ENCODE measurements at places on chromosomes 1 and 21.

DNA sequence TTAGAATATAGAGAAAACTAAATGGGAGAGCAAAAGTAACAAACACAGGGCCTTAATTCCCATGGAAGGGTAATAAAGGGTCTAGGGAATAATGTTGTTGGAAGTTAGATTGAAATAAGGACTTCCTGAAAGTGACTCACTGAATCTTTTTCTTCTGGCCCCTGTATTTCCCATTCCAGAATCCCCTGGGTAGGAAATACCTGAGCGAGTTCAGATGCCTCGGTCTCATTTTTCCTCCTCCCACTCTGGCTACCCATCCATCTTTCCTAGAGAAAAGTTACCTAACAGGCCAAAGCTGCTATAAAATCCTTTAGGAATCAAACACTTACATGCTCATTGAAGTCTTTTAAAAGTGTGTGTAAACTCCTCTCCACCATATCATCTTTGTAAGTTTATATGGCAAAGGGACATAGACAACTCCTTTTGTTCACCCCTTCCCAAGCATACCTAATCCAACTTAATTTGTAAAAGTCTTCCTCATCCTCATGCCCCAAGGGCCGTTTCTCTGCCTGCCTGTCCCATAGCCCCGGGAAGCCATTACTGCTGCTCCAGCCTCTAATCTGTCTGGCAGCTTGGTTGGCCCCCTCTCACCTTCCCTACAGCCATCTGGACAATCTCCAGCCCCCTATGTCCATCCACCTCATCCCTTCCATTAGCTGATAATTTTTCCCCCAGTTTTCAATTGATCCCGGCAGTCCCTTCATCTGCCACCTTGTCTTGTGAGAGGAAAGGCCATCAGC, 3.3 kb upstream of the MEF2D start:
- DNase-seq, result no peak

DNA sequence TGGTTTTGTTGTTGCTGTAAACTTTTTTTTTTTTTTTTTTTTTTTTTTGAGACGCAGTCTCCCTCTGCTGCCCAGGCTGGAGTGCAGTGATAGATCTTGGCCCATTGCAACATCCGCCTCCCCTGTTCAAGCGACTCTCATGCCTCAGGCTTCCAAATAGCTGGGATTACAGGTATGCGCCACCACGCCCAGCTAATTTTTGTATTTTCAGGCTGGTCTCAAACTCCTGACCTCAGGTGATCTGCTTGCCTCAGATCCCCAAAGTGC, 78.9 kb upstream of the SLC45A1 start:
- peak; percentile 16 for DNase-seq

- no peak for DNase-seq
Measured at GRCh38 chr1:200970771-200971427, 52.6 kb downstream of the KIF21B start.

DNA sequence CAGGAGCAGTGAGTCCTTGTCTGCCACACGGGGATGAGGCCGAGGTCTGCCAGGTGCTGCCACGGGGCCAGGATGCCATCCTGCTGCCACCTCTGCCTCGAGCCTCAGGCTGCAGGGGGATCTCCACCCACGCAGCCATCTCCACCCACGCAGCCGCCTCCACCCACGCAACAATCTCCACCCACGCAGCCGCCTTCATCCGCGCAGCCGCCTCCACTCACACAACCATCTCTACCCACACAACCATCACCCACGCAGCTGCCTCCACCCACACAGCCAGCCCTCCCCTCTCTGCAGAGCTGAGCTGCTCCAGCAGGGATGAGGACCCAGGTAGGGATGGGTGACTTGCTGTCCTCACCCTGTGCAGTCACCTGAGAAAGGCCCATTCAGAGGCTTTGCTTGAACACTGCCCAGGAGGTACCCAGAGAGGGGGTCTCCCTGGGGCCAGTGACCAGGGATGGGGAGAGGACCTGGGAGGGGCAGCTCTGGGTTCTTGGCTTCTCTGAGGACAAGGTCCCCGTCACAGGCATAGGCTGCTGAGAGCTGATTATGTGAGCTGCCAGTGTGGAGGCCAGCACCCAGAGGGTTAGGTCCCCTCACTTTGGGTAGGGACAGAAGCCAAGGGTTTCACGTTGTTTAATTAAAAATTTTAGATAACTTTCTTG, 46.6 kb upstream of the TTC34 start:
- no peak for DNase-seq

DNA sequence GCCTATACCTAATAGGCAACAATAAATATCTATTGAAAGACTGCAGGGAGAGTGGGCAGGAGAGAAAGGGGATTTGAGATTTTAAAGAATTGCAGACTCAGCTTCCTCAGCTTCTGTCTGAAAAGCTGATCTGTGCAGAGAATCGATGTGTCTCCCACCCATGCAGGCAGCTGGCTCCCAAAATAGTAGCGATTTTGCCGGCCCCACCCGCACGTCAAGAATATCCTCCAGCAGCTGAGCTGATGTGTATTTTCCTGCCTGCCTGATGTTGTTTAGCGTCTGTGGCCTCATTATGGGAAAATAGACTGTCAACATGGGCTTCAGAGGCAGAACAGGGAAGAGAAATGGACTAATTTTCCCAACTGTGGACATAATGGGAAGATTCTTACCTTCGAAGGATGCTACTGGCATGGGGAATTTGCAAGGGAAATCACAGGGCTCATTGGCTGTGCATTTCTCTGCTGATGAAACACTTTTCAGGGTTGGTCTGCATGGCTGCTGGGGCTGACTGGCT, 699.8 kb downstream of the PTPRU start:
- no peak for DNase-seq

DNA sequence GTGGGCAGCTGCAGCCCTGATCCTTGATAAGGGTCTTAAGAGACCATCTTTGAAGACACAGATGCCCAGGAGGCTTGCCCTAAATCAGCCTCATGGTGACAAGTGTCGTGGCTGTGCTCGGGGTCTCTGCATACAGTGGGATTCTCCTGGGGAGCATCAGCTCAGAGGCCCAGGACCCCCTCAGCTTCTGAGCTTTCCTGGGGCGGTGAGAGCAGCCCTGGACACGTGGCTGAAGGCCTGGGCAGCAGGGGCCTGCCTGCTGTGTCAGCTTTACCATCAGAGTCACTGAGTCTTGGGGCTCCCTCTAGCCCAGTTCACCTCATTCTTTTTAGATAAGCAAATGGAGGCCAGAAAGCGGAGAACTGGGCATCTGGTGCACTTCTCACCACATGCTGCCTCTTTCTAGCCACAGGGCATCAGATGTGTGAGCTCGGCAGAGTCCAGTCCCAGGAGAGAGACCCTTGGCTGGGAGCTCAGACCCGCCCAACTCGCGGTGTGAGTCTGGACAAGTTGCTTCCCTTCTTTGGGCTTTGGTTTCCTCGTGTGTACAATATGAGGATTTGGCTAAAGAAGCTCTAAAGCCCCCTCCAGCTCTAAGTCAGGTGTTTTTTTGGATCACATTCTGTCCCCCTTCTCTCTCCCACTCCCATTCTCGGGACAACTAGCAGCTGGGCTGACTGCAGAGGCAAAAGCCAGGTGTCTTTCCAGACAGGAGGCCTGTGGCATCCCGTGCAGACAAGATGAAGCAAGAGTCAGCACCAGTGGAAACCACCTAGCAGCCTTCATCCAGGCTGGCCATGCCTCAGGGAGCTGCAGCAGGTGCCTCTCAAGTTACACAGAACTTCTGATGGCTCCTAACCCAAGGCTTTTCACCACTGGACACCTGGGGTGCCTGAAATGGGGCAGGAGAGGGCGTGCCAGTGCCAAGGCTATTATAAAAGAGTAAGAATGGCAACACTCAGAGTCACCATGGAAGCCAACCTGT, 119.1 kb downstream of the KCNN3 start:
- no peak for DNase-seq

GRCh38 chr21:42108554-42109340, 37.6 kb downstream of the UMODL1 start:
- no peak for DNase-seq

- peak; percentile 48 for DNase-seq
Measured at GRCh38 chr1:206556750-206557635, 49.7 kb downstream of the RASSF5 start.

- no peak for DNase-seq
Measured at GRCh38 chr1:56064705-56065104, 514.7 kb downstream of the PLPP3 start.

GRCh38 chr1:178034676-178035075, 59.2 kb upstream of the RASAL2 start:
- no peak for DNase-seq

GRCh38 chr1:97986041-97987005, 65.5 kb upstream of the DPYD start:
- no peak for DNase-seq

DNA sequence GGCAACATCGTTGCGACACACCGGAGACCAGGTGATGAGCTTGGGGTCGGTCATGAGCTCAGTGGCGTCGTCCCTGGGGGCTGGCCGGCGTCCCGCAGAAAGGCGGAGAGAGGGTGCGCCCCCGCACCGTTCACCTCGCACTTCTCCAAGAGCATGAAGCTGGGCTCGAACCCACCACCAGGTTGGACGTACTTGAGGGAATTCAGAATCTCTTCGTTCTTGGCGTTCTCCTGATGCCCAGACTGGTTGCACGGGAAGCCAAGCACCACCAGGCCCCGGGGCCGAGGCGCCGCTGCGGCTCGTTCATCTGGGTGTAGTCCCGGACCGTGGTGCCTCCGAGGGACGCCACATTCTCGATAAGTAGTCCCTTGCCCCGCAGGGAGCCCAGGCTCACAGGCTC, 176.6 kb upstream of the ADAMTS5 start:
- no peak for DNase-seq

DNA sequence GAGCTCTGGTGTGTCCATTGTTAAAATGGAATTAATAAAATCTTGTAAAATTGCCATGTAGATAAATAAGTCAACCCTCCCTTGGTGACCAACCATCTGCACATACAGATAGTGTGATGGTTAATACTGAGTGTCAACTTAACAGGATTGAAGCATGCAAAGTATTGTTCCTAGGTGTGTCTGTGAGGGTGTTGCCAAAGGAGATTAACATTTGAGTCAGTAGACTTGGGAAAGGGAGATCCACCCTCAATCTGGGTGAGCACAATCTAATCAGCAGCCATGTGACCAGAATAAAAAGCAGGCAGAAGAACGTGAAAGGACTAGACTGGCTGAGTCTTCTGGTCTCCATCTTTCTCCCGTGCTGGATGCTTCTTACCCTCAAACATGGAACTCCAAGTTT, 174.8 kb downstream of the LTN1 start:
- DNase-seq, result no peak

GRCh38 chr1:193260896-193261295, 74.5 kb upstream of the B3GALT2 start:
- no peak for DNase-seq

DNA sequence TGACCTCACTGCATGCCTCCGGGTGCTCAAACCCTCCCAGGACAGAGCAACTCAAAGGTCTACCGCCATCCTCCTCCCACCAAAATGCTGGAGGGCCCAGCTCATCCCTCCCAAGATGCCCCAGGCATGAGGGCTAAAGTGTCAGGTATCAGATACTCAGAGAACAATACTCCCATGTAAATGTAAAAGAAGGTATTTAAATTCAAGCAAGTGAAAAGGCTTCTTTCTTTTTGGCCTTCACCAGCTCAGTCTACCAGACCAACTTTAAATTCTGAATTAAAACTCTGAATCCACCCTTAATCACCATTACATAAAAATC, 3.0 kb downstream of the PARP1 start:
- DNase-seq, result no peak

DNA sequence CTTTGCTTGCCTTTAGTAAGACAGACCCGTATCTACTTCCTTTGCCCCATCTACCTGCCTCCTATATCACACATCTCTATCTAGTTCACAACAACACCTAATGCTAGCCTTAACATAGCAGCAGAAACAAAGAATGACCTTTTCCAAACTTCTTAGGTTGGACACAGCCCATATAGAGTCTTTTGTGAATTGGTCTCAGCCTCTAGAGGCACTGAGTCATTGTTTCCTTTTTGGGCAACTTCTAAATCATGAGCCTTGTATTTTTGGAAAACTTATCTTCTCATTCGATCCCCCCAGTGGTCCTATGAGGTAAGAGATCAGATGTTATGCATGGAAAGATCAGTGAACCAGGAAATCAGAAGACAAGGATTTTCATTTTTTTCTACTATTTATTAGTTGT, 679.4 kb upstream of the USP24 start:
- no peak for DNase-seq

DNA sequence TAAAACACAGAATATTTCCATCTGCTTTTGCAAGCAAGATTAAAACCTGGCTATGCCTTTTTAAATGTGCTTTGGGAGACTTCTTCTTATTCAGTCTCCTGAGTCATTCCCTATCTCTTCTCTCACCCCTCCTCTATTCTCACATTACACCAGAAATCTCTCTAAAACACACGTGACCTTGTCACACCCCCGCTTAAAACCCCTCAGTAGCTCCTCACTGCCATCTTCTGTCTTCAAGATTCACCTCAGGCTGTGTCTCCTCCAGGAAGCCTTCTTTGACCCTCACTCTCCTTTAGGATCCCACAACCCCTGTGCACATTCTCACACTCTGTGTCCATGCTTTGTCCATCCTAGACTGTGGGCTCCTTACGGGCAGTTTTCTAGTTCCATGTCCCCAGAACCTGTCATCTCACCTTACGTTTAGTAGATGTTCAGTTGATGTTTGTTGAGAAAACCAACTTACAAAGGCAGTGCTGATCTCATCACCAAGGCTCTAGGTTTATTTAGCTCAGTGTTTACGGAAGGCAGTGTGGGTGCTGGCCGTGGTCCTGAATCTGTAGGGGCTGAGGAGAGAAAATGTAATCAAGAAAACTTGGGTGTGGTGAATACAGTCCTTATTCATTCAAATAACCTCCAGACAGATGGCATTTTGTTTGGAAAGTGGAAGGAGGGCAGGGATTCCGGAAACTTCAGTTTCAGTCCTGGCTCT, 143.5 kb downstream of the DMRTA2 start:
- peak; percentile 13 for DNase-seq

- DNase-seq, result no peak
Measured at GRCh38 chr21:45581322-45581712, 39.1 kb upstream of the SLC19A1 start.

DNA sequence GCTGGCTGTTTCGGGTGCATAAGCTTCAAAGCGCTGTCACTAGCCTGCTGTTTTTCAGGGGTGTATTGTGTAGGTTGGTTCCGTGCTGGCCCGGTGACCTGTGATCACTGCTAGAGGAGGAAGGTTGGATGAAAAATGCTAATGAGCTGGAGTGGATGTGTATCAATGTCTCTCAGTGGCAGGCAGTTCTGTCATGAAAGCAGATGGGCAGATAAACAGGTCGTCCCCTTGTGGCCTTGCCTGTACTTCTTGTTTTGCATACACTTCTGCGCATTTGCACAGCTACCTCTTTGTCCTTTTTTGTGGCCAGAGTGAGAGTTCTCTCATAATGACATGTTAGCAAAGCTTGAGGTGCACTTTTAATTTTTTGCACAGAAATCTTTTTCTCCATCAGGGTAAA, 2.9 kb downstream of the SELENON start:
- no peak for DNase-seq

- DNase-seq, result peak; percentile 71
Measured at GRCh38 chr1:12208764-12209494, 20.9 kb upstream of the VPS13D start.

DNA sequence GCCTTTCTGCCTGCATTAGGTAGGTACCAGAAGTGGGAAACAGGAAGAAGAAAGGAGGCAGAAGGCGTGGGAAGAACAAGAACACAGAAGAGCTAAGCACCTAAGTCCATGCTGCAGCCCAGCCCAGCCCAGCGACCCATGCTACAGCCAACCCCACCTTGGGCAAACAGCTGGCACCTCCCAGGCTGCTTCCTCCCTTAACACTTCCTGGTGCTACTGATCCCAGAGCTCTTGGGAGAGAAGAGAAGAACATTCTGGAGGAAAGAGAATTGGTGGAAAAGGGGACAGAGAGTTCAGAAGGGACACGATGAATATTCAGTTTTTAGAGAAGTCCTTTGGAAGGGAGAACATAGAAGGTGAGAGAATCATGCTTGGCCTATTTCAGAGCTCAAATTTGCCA, 28.5 kb downstream of the PLEKHA6 start:
- DNase-seq, result no peak
